ENCODE measurements at places on chromosomes 3 and 15. TPM values are rescaled to one million over a fixed set of nuclear protein-coding genes. Genes with fewer than 3 reads are reported as not detected.

CHMP2B gene
- total RNA-seq, result 51.1 TPM

DUOXA2 gene
- 0.42 TPM for total RNA-seq

CYP19A1 gene
- total RNA-seq, result 0.69 TPM

DNA sequence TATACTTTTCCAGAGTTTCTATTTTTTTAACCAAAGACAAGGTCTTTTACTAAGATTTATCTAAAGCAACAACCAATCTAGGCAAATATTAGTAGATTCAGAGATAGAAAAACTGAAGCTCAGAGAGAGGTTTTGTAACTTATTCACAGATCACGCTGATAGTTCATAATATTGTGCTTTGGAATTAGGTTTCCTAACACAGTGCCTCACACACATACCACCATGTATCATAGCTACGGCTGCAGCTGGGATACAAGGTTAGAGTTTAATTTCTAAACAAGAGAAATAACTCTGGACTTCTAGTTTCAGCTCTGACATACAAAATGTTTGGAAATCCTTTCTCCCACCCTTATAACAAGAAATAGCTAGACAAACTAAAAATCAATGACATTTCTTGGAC is 565.7 kb downstream of the PYDC2 start:
- no peak for DNase-seq

GRCh38 chr3:76410762-76411281 is 625.5 kb upstream of the ZNF717 start:
- DNase-seq, result no peak

DNA sequence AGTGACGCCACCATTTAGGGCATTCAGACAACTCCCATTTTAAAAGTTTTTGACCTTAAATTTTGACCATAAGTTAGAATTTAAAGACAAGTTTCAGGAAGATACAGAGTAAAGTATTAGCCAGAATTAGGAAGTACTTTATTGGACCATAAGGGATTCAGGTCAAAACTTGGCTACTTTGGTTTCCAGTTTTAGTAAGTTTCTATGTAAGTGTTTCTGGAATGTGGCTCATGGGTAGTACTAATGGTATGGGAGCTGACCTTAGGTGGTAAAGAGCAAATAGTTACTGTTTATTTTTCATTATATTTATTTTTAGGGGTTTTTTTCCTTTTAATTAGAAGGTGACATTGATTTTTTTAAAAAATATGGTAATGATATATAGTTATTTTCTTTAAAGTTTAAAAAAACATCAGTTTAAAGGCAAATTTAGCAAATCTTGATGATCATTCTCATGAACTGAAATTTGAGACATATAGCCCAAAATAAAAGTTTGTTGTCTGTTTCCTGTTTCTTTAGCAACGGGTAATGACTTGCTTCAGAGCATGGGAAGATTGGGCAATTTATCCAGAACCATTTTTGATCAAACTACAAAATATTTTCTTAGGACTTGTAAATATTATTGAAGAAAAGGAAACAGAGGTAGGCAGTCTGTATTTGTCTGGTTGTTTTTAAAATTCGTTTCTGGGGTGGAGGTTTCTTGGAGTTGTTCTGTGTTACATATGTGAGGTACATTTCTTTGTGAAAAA is 34.3 kb downstream of the U2SURP start:
- DNase-seq, result no peak

GRCh38 chr15:73081321-73081958 is 29.2 kb downstream of the NEO1 start:
- peak; percentile 39 for DNase-seq

DNA sequence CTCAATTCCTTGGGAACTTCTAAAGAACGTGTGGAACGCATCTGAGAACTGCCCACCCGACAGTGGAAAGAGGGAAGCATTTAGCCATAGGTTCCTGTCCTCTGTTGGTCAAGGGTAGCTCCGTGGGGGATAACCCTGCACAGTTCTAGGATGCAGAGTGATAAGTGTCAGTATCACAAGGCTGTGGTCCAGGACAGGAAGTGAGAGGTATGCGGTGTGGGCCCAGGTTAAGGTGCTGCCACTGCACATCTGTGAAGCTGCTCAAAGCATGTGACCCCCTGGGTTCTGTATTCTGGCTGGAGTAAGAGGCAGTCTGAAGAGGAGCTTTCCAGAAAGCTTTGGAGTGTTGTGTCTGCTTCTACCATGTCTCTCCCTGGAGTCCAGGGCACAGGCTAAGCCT is 51.7 kb upstream of the HES1 start:
- no peak for DNase-seq

GRCh38 chr3:88003115-88003755 is 55.6 kb downstream of the CGGBP1 start:
- no peak for DNase-seq
